ENCODE measurements at places on chromosomes 6 and 20.

DNA sequence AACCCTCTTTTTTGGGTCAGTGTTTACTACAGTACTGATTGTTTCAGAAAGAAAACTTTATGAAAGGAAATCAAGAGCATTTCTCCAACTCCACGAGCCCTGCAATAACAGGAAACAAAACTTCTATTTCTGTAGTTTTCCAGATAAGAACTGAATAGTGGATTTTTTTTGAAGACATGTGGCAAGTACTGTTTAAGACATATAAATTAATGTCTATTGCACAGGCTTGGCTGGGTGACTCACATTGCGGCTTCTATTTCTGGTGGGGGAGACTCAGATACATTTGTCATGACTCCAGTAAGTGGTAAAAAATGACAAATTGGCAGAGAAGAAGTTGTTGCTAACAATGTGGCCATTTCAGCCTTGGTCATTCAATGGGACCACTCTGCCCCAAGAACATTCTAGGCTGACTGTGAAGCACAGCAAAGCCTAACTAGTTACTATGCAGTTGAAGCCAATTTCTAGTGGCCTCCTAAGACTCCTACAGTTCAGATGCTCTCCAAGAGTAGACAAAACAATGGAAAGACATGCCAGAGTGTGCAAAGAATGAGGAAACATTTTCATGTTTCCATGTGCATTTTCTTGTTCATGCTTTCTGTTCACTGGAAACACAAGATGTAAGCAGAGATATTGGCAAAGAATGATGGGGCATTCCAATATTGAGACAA is 200.9 kb downstream of the EDN1 start:
- no peak for DNase-seq

DNA sequence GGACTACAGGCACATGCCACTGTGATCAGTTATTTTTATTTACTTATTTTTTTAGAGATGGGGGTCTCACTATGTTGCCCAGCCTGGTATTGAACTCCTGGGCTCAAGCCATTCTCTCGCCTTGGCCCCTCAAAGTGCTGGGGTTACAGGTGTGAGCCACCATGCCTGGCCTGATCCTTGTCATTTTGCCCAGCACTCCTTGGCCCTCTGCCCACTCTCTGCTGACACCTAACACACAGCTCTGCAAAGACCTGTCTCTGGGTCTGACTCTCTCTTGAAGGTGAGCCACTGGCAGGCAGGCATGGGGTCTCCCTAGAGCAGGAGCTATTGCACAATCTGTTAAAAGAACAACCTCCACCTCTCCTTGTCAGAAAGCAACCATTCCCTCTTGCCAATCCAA is 155.6 kb downstream of the ZFP64 start:
- no peak for DNase-seq

- DNase-seq, result peak; percentile 16
Measured at GRCh38 chr6:113809826-113810225, 47.3 kb upstream of the MARCKS start.

DNA sequence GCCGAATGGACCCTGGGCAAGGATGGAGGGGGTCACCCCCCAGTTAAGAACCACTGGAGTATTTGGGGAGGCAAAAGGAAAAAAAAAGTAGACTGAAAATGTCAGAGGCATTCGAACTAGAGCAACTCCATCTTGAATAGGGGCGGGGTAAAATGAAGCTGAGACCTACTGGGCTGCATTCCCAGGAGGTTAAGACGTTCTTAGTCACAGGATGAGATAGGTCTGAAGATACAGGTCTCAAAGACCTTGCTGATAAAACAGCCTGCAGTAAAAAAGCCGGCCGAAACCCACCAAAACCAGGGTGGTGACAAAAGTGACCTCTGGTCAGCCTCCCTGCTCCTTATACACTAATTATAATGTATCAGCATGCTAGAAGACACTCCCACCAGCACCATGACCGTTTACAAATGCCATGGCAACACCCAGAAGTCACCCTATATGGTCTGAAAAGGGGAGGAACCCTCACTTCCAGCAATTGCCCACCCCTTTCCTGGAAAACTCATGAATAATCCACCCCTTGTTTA is 70.4 kb upstream of the KCNG1 start:
- DNase-seq, result no peak

GRCh38 chr6:134082191-134082590 is 29.8 kb upstream of the SLC2A12 start:
- no peak for DNase-seq

- DNase-seq, result peak; percentile 20
Measured at GRCh38 chr6:134288538-134289203, 29.2 kb downstream of the SGK1 start.

- no peak for DNase-seq
Measured at GRCh38 chr20:25223179-25223661, 24.7 kb upstream of the PYGB start.

- DNase-seq, result no peak
Measured at GRCh38 chr20:2864626-2865025, 8.7 kb upstream of the PTPRA start.

GRCh38 chr6:65098349-65098748 is 608.7 kb downstream of the EYS start:
- no peak for DNase-seq

GRCh38 chr6:130825772-130826441 is 1.3 kb upstream of the SMLR1 start:
- no peak for DNase-seq

GRCh38 chr6:37779111-37779800 is 40.3 kb upstream of the ZFAND3 start:
- DNase-seq, result no peak

DNA sequence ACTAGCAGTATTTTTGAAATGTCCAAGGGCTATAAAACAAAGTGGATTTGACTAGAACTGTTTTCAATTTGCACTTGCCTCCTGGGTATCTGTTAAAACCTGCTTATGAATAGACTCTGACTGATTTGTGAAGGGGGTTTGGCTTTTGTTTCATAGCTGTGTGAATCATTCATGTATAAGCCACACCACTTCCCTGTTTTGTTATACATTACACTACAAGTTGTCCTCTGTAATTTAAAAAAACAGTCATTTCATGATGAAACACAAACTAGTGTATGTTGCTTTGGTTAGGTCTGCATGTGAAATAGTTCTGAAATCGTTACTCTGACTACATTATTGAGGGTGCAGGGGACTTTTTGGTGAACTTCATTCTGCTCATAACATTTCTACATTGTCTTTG is 121.7 kb downstream of the NKAIN2 start:
- no peak for DNase-seq

- no peak for DNase-seq
Measured at GRCh38 chr20:63532449-63532971, 4.7 kb downstream of the PTK6 start.

GRCh38 chr6:25344827-25345226 is 65.7 kb downstream of the CARMIL1 start:
- no peak for DNase-seq

GRCh38 chr20:3784216-3784853 is 2.2 kb downstream of the CENPB start:
- DNase-seq, result no peak

GRCh38 chr6:73263570-73263909 is 544 bp upstream of the KHDC1 start:
- no peak for DNase-seq

DNA sequence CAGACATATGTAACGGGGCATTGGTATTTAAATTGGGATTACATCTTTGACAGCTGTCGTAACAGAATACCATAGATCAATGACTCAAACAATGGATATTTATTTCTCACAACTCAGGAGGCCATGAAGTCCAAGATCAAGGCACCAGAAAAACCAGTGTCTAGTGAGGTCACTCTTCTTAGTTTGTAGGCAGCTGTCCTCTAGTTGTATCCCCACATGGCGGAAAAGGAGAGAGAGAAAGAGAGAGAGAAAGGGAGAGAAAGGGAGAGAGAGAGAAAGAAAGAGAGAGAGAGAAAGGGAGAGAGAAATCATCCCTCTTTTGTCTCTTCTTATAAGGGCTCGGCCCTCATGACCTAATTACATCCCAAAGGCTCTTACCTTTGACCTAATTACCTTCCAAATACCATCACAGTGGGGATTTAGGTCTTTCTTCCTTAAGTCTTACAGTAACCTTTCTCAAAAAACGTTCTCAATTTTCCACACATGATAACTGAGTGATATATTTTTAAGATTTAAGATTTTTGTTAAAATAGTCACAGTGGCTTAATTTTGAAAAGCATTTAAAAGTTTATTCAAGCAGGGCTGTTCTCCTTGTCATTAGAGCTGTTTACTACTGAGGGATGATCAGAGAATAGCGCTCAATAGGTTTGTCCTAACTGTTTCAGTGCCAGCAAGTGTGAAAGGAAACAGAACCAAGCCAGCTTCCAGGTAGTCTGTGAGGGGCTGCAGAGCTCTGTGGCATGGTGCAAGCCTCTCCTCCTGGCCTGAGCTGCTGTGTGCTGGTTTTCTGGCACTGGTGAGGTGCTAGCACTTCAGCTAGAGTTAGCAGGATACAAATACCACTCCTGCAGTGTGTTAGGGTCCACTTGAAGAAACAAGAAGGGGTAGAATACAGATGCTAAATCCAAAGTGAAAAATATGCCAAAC is 79.0 kb downstream of the IMPG1 start:
- no peak for DNase-seq

DNA sequence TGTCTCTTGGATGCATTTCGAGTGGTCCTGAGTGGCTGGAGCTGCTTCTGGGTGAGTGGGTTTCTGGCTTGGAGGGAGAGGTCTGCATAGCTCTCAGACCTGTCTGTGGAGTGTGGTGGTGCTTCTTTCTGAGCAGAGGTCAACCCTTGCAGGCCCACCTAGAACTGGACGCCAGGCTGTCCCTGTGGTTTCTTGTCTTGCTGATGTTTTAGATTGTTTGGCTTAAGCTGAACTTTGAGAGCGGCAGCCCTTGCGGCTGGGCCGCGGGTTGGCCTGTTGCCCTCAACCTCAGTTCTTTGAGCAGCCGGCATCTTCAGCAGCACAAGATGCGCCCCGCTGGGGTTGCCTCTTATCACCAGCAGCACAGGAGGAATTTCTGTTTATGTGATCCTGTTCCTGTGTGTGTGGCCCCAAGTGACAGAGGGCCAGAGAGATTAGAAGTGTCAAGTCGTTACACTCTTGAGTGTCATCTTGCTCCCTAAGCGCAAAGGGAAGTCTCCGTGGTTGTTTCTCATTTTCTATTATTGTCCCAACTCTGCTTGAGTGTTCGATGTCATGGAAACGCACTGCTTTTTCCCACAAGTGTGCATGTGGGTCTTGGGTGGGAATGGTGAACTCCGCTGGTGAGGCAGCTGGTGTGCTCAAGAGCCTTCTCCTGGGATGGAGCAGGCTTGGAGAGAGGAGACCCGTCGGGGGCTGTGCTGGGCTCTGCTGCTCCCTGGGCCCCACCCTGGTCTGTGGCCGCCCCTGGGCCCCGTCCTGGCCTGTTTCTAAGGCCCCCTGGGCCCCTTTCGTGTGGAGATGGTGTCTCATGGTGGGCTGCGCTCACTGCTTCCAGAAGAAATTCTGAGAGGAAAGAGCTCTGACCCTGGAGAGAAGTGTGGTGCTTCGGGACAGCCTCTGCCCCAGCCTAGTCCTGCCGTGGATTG is 20.1 kb upstream of the SLC22A1 start:
- DNase-seq, result no peak

DNA sequence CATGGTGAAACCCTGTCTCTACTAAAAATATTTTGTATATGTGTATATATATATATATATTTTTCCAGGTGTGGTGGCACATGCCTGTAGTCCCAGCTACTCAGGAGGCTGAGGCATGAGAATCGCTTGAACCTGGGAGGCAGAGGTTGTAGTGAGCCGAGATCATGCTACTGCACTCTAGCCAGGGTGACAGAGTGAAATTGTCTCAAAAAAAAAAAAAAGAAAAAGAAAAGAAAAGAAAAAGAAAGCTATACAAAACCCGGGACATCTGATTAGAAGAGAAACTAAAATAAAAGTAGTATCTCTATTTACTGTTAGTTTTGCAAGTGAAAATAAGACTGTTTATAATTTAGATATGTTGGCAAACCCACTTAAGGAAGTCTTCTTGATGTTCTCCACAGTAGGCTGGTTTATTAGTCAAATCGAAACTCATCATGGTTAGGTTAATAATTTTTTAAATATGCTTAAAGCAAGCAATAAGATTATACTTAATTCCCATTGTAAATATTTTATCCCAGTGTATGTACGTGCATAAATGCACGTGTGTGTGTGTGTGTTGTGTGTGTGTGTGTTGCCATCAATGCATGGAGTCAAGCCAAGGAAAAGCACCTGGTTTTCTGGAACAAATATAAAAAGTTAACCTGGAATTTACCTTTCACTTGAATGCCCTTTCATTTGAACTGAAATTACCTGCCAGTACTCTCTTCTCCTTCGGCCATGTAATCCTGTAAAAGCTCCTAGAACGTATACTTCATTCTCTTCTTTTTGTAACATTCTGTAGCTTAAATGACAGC is 7.1 kb downstream of the VNN2 start:
- no peak for DNase-seq
